Urinary bladder (tissue), 4 donors: ENCODE measurements at places on chromosomes 6 and 20. TPM values are rescaled to one million over a fixed set of nuclear protein-coding genes. Genes with fewer than 3 reads are reported as not detected.

HS3ST5 gene
- total RNA-seq, result 3.7 TPM

RWDD2A gene
- total RNA-seq, result 4.9 TPM

DNA sequence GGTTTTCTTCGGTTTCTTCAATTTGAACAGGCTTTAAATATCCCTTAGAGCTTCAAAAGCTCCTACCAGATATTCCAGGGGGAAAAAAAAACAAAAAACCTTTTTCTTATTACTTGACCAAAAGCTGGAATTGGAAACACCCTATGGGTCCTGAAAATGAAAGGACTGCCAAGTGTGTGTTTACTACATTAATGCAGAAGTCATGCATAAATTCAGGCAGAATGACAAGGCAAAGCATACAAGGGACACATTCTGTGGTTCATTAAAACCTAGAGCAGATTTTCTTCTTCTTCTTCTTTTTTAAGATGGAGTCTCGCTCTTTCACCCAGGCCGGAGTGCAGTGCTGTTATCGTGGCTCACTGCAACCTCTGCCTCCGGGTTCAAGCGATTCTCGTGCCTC, 119.1 kb downstream of the GMDS start:
- DNase-seq, result no peak

GRCh38 chr20:4383961-4384360, 337.7 kb upstream of the PRND start:
- DNase-seq, result no peak

DNA sequence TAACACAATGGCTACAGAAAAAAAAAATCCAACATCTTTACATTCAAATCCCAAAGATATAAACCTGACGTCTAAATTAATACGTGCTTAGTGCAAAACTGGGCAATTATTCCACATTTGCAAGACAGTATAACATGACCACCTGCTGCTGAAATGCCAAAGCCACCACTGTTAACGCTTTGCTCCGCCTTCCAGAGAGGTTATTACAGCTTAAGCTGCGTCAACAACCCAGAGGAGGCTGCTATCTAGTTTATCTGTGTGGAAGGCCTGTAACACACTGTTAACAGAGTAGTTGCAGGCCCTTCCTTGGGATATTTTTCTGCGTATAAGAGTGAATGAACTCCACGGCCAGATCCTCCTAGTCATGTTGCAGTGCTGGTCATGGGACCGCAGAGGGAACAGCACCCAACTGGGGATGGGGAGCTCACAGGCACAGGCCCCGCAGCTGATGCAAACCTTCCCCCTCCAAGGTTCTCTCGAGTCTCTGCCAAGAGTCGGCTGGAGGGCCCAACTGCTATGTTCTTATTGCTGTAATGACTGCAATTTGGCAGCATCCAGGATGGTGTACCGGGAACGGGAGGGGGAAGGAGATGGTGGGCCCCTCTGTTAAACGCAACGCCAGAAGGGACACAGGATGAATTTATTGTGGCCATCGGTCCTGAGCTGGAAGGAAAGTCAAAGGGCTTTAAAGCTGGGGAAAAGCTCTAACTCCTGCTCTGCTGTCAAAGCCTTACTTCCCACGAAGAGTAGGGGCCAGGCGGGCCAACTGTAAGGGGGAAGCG, 993 bp upstream of the NCOA7 start:
- no peak for DNase-seq

DNA sequence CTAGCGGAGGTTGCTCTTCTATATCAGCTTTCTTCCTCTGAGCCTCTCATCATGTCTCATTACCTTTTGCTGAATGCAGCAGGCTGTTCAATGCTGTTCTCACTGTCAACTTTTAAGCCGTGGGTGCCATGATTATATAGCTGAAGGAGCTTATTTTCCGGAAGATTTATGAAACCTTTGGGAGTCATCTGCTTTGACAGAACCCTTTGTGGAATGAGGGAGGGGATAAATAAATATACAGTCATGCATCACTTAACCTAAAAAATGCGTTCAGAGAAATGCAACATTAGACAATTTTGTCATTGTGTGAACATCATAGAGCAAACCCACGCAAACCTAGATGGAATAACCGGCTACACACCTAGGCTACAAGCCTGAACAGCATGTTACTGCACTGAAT, 102.2 kb upstream of the AKAP12 start:
- no peak for DNase-seq
